ENCODE measurements at places on chromosomes 2 and 18.

- DNase-seq: no peak
Observed at GRCh38 chr2:238725298-238725697, 122.6 kb upstream of the TWIST2 start.

- no peak for DNase-seq
Observed at GRCh38 chr2:78147466-78147865, 625.3 kb upstream of the LRRTM4 start.

DNA sequence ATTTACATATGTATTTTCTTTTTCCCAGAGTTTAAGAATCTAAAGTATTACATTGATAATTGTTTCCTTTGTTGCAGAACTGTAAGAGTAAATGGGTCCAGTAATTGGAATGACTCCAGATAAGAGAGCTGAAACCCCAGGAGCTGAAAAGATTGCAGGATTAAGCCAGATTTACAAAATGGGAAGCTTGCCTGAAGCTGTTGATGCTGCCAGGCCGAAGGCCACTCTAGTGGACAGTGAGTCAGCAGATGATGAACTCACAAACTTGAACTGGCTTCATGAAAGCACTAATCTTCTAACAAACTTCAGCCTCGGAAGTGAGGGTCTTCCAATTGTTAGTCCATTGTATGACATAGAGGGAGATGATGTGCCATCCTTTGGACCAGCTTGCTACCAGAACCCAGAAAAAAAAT lies 183.8 kb upstream of the STON1 start:
- no peak for DNase-seq

DNA sequence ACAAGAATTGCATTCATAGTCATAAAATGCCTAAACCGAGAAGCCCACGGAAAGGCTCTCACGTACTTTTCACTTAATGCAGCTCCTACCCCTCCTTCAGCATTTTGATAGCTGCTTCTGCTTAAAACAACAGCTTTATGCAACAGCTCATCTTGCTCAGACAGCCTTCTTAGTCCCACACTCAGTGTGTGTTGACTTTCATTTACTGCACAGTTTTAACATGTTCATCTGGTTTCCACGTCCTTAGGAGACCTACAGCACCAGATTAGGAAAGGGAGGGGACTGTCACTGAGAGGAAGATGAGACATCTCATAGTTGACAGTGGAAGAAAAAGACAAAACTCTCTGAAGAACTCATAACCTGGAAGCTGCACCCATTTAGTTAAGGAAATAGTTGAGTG lies 435.4 kb downstream of the SETBP1 start:
- no peak for DNase-seq

DNA sequence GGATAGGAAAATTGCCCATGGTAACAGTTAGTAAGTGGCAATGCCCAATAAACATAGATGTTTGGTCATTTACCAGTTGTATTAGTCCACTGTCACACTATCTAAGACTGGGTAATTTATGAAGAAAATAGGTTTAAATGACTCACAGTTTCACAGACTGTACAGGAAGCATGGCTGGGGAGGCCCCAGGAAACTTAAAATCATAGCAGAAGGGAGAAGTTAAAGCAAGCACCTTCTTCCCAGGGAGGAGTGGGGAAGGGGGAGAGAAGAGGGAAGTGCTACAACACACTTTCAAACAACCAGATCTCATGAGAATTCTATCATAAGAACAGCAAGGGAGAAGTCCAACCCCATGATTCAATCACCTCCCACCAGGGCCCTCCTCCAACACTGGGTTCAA lies 23.4 kb downstream of the NR4A2 start:
- no peak for DNase-seq

GRCh38 chr2:101190747-101191516 lies 39.8 kb upstream of the TBC1D8 start:
- no peak for DNase-seq

GRCh38 chr2:66587216-66587615 lies 152.3 kb downstream of the MEIS1 start:
- DNase-seq: no peak

DNA sequence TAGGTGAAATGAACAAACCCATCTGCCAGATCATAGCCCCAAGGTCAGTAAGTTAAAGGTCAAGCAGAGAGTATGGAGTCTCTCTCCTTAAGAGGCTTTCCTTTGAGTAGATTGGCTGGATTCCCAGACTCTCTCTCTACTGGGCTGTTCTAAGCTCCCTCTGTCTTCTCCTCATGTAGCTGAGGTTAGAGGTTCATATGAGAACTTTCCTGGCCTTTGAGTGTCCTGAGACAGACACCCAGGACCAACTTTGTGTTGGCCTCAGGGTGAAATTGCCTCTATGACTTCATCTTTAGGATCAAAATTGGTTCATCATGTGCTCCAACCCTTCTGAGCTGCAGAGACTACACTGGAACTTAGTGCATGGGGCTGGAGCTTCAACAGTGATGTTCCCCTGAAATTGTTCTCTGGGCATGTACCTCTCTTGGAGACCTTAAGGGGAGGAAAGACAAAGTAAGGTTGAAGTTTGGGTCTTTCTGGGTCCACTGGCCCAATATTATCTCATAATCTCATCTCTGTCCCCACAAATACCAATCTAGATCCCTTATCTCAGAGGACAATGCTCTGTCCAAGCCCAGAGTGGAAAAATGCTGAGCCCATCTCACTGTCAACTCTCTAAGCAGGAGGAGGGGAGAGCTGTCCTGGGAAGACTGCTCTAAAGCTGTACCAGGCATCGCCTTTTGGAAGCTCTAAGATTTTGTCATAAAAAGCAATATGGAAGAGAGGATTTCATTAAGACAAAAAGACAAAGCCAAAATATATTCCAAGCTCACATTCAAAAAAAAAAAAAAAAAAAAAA lies 177.3 kb upstream of the ARL4C start:
- no peak for DNase-seq

DNA sequence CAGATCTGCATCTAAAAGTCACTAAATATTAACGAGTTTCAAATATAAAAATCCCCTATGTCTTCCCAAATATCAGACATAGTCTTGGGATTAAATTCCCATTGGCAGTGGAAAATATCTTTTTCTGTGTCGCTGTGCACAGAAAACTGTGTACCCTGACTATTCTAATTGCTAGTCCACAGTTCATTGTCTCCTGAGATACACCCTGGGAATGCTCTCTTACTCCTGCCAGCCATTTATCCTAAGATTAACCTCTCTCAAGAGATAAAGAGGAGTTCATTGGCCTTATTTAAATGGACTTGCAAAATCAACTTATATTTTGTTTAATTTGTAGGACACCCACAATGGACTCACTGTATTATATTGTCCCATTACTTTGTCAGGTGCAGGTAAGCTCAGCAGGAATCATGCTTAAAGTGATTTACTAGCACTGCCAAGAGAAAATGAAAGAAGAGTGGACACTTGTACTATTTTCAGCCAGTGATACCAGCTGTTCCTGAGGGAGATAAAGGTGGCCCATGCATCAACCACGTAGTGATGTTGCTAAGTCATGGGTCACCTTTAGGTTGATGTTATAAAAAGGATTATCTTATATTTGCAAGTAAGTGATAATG lies 553.8 kb downstream of the PIK3C3 start:
- no peak for DNase-seq

GRCh38 chr2:10659898-10660568 lies 29.7 kb downstream of the NOL10 start:
- DNase-seq: no peak

DNA sequence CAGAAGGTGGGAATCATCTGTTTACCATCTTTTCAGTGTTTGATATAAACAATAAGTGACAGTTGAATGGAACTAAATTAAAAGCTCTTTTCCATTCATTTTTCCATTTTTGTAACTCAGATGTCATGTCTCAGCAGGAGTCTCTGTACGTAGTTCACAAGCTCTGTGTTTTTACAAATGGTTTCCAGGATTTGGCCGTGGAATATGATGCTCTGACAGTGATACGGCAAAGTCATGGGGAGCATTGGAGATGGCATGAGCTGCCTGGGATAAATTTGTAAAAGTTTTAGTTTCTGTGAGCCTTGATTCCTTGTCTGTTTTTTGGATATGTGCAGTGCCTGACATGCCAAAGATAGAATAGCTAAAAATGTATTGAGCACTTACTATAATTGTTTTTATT lies 168.1 kb upstream of the SESTD1 start:
- DNase-seq: no peak
